Stimulated activated CD4-positive, alpha-beta T cell treated with anti-CD3 and anti-CD28 coated beads, Interleukin-2, amount 100 ng/mL, for 24 hours (primary cell): ENCODE measurements at places on chromosomes 4 and X.

DNA sequence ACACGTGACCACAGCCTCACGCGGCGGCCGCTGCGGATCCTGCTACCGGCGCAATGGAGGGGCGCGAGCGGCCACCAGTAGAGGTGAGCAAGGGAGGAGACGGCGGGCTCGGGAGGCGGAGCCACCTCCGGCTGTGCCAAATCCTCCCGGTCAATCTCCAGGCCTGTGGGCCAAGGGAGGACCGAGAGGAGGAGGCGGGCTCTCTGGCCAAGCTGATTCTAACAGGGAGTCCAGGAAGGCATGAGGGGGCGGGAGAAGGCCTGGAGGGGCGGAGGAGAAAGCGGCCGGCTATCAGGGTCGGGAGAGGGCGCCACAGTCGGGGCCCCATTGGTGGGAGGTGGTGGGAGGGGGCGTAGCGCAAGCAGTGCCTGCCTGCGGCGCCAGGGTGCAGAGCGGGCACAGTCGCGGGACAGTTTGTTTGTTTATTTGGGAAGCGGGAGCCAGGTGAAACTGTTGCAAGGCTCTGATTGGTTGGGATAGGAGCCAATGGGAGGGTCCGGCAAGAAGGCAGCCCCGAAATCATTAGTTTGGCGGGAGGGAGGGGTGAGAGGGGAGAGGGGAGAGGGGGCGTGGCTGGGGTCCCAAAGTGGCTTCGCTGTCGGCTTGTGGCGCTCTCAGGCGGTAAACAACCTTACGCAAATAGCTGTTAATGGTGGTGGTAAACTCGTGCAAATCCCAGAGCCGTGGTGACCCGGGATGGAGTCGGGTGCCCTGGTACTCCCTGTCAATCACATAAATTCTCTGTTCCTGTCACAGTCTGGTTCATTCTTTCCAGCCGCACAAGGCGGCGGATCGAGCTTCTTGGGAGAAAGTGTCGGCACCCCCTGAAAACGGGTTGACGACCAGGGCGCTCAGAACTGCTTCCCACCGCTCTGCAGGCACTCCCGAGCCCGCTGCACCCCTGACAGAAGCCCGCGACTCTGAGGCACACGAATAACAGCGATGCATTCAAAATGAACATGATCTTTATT lies at the start of gene IRS4:
Gene IRS4 (minus strand): TSS at position 55 of the 971 bp plus-strand sequence.
- no peak for DNase-seq

- no peak for DNase-seq
These were observed 12.9 kb upstream of the WDR17 start for GRCh38 chr4:176052744-176053143.

- no peak for DNase-seq
These were observed 108.8 kb upstream of the CENPE start for GRCh38 chr4:103306870-103307375.

GRCh38 chr4:119246177-119246733 lies 33.7 kb downstream of the USP53 start:
- no peak for DNase-seq

GRCh38 chr4:53695540-53696463 lies 104.5 kb upstream of the LNX1 start:
- no peak for DNase-seq

- DNase-seq: no peak
These were observed 33.7 kb downstream of the HTT-AS start for GRCh38 chr4:3040452-3041191.

DNA sequence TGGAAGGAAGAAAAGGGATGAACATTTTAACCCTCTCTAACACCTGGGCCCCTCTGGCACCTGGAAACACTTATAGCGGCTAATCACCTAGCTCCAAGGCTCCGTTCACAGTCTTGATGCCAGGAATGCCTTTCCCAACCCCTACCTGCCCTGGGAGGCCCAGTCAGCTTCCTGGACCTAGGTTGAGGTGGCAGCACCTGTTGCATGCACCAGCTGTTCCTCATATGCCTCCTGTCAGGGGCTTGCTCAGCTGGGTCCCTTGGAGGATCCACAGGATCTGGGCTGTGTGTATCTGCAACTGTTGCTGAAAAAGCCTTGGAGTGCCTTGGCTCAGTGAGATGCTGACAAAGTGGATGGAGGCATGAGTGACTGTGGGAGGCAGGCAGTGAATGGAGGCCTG lies 4.4 kb downstream of the CFP start:
- DNase-seq: no peak

GRCh38 chr4:100311181-100311580 lies 120.9 kb upstream of the DDIT4L start:
- DNase-seq: no peak

GRCh38 chr4:64617800-64618199 lies 208.6 kb upstream of the TECRL start:
- no peak for DNase-seq

- DNase-seq: no peak
These were observed 361.8 kb upstream of the FGF16 start for GRCh38 chrX:77085372-77085771.

DNA sequence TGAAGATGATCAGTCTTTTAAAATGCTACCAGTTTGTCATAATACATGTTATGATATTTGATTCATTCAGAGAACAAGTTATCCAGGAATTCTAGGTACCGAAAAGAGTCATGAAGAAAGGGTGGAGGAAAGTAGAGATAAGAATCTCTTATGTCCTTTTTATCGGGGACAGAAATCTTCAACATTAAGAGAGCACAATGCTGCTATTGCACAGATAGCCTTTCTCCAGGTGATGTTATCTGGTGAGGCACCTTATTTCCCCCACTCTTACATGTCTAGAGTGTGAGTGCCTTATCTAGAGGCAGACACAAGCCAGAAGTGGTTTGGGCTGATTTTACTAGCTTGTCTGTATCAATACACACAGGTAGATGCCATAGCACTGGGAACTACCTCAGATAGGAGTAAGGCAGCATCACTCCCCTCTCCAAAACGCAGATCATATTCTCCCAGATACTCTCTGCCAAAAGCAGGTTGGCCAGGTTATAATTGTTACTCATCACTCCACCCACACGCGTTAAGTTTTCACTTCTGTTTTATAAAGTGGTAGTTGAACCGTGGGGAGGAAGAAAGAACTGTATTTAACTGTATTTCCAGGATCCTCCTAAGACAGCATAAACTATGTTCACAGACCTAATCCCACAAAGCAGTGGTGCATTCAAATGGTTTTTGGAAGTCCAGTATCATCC lies 38.4 kb downstream of the AREG start:
- no peak for DNase-seq

- DNase-seq: no peak
These were observed 124.7 kb downstream of the CBR4 start for GRCh38 chr4:168885400-168885799.

- DNase-seq: no peak
These were observed 33.5 kb downstream of the PCDH19 start for GRCh38 chrX:100376576-100376975.
